ENCODE measurements at places on chromosomes 2 and 18. TPM values are rescaled to one million over a fixed set of nuclear protein-coding genes. Genes with fewer than 3 reads are reported as not detected.

The CDK15 gene
- not detected for total RNA-seq

The SLC30A3 gene
- total RNA-seq, result 11.8 TPM

The ZSCAN30 gene
- 16.4 TPM for total RNA-seq

The TMEM237 gene
- 44.4 TPM for total RNA-seq

The PASK gene
- 5.3 TPM for total RNA-seq

The C1QL2 gene
- not detected for total RNA-seq

Data from vein endothelial cell (primary cell).